ENCODE measurements at places on chromosomes 5 and 9.

DNA sequence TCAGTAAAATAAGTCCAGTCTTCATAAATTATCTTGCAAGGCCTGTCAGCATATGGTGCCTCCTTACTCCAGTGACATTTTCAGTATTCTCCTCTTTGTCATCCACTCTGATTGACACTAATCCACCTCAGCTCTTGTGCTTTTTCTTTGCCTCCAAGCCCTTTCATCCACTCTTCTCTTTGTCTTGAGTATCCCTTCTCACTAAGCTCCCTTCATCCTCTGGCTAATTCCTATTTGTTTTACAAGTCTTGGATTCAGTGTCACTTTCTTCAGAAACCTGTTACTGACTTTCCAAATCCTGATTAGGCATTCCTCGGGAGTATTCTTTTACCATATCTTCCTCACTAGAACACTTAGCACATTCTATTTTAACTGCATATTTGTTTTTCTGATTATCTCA, 100.6 kb upstream of the VCAN start:
- H3K27me3 ChIP-seq, result no peaks in the 10 kb centered on the region
- no peaks in the 10 kb centered on the region for H3K4me1 ChIP-seq
- no peak overlapping the region for H3K27ac ChIP-seq
- H3K4me3 ChIP-seq, result no peak overlapping the region

- no peaks in the 10 kb centered on the region for H3K36me3 ChIP-seq
- peak; percentile 1 for DNase-seq
- H3K4me3 ChIP-seq, result no peak overlapping the region
- H3K27ac ChIP-seq, result no peak overlapping the region
Observed at GRCh38 chr5:75885849-75886596, 168.8 kb upstream of the POC5 start.

DNA sequence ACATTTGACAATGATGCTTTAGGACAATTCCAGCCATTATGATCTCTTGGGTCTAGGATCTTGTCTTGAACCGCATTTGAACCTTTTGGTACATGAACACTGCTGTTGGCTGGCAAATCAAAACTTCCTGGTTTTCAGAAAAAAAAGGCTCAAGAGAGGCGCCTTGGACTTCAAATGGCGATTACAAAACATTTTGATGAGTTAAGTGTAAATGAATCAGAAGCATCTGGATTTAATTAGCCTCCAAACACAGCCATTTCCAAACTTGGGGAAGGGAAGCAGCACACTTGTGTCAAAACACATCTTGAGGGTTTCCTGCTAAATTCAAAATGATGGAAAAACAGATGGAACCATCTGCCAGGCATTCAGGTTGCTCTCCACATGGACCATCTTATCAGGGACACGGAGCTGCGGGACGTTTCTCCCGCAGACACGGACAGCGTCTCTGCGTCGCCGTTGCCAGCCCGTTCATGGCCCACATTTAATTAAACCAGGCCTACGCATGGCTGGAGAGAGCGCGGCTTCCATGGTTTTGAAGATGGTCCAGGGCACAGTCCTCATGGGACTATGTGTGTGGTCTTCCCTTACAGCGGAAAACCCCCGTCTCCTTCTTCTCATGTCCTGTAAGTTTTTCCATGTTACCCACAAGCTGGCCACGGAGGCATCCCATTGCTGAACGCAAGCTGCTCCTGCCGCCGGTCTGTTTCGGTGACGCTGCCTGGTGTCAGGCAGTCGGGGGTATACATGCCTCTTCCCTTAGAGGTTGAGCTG, 55.8 kb upstream of the PTCH1 start:
- no peaks in the 10 kb centered on the region for H3K4me1 ChIP-seq
- H3K36me3 ChIP-seq, result no peaks in the 10 kb centered on the region
- H3K4me3 ChIP-seq, result no peak overlapping the region

DNA sequence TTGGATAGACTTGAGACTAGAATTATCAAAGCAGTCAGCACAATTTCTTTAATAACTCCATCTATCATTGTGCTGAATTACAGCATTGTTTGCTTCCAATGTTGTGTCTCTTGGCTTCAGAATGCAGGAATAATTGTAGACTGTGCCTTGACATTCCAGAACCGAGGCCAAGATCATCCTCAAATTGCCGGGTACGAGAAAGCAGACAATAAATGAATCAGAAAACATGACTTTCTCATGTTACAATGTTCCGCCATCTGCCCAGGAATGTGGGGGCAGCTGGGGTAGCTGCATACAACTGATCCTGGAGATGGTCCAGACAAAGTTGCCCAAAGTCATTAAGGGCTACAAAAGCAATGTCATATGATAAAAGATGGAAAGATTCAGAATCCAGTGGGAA, 206.2 kb upstream of the SGCD start:
- H3K27me3 ChIP-seq, result no peaks in the 10 kb centered on the region
- H3K27ac ChIP-seq, result no peak overlapping the region
- H3K4me1 ChIP-seq, result no peaks in the 10 kb centered on the region
- no peak for DNase-seq
- H3K4me3 ChIP-seq, result no peak overlapping the region

GRCh38 chr5:135565266-135565665, 13.5 kb downstream of the CXCL14 start:
- peaks cover 7% of the 10 kb centered on the region for H3K4me1 ChIP-seq

DNA sequence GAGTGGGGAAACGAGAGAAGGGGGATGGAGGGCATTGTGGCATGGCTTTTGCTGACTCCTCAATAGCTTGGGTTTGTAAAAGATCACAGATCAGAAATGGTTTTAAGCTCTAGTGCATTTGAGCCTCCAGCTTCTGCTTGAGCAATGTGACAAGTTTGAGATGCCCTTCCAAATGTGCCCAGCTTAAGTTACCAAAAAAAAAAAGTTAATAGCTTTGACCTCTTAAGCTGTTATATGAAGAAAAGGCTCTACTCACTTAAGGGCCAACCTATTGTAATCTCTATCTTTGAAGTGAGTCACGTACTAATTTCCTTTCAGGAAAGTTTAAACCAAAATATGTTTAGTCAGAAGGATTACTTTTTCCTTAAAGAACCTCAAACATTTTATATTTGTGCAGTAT, 428.8 kb upstream of the ACTBL2 start:
- no peak overlapping the region for H3K27ac ChIP-seq
- no peaks in the 10 kb centered on the region for H3K27me3 ChIP-seq
- H3K4me3 ChIP-seq, result no peak overlapping the region
- H3K4me1 ChIP-seq, result no peaks in the 10 kb centered on the region
- no peak for DNase-seq

GRCh38 chr5:159341906-159342310, 11.6 kb upstream of the IL12B start:
- H3K36me3 ChIP-seq, result no peaks in the 10 kb centered on the region
- H3K27ac ChIP-seq, result no peak overlapping the region
- H3K27me3 ChIP-seq, result no peaks in the 10 kb centered on the region
- H3K4me1 ChIP-seq, result no peaks in the 10 kb centered on the region

GRCh38 chr5:2007878-2008501, 125.3 kb upstream of the IRX4 start:
- DNase-seq, result no peak
- peaks cover 12% of the 10 kb centered on the region for H3K4me1 ChIP-seq
- no peaks in the 10 kb centered on the region for H3K36me3 ChIP-seq
- H3K4me3 ChIP-seq, result no peak overlapping the region

DNA sequence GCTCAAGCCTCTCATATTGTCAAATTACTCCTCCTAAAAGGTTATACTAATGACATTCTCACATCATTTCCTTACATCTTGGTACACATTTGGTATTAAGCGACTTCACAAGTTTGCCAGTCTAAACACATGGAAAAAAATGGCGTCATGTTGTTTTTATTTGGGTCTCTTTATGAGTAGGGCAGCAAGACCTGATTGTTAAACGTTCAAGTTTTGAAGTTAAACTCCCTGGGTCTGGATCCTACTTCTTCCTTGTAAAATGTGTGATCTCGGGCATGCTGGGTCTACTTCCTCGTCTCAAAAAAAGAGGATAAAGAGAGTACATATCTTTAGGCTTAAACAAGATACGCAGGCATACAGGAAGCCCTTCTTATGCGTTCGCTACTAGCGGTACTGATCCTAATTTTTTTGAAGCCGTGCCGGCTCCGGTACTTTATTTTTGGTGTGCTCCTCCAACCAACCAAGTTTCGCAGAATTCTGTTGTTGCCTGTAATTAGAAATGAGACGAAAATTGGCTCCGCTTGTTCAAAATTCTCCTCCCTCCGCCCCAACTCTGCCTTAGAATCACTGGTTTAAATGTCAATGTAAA, 596 bp upstream of the CDC37L1 start:
- peak overlapping the region; percentile 94 for H3K27ac ChIP-seq
- H3K4me1 ChIP-seq, result peaks cover 20% of the 10 kb centered on the region
- DNase-seq, result peak; percentile 24
- H3K27me3 ChIP-seq, result no peaks in the 10 kb centered on the region

DNA sequence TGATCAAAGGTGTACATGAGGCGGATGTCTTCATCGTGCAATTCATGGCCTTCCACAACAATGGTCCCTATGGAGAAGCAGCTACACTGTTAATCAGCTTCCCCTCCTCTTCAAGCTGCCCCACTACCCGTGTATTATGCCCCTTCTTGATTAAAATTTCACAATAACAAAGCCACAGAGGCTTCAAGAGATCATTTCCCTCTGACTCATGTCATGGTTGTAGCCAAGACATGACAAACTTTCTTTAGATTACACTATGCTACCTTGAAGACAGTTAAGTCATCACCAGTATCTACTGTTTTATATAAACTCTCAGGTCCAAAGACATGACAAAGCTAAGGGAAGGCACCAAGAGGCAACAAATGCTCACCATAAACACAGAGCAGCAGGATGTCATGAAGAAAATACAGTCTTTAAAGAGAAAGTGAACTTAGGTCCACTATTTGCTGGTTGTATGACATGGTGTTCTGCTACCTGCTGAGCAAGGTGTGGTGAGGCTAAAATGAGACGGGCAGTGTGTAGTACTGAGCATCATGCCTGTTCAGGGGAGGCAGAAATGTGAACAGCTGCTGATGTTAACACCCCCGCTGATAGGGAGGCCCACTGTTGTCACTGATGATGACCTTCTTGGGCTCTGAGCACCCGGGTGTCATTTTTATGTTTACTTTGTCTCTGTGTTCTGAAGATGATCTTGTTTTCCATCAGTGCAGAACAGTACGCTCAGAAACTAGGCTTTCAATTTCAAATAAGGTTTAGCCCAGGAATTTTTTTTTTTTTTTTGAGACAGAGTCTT, 48.3 kb downstream of the IARS1 start:
- H3K4me3 ChIP-seq, result no peak overlapping the region
- peaks cover 99% of the 10 kb centered on the region for H3K36me3 ChIP-seq
- H3K27ac ChIP-seq, result no peak overlapping the region
- H3K4me1 ChIP-seq, result no peaks in the 10 kb centered on the region
